Amniotic epithelial cell (primary cell): ENCODE measurements at places on chromosomes 6 and 20.
A peak's percentile ranks its signal among the peaks of the same experiment; 100 is the strongest.

GRCh38 chr6:130752267-130752666 is 74.9 kb upstream of the SMLR1 start:
- peak; percentile 93 for DNase-seq

DNA sequence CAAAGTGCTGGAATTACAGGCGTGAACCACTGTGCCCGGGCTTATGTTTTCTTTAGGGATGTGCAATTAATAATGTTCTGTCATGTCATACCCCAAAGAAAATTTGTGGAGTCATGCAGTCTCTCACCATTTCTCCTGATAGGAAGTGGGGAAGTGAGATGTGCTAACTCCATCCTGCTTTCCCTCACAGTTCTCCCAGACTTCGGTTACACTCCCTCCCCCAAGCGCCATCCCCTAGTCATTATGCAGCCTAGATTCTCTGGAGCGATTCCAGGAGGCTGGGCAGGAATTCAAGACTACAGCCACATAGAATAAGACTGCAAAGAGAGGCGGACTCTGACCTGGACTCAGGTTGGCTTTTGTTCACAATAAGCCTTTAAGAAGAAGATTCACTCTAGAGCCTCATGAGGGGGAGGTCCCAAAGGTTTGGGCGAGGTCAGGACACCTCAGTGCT is 271.4 kb downstream of the ALDH8A1 start:
- peak; percentile 97 for DNase-seq

DNA sequence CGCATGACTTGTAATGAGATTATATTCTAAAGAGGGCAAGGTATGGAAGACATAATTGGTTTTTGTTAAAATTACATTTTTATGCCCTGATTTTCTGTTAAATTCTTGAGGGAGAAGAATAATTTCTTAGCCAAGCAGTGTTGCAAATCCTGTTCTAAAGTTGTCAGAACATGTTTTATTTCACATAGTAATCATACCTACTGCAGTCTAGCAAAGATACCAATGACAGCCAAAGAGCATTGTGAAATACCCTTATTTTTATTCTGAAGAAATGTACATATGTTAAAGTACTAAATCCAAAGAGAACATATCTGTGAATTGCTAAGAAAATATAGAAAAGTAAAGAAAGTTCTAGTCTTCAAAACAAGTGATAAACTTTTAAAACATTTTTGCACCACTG is 39.6 kb upstream of the SMIM8 start:
- DNase-seq = peak; percentile 48

DNA sequence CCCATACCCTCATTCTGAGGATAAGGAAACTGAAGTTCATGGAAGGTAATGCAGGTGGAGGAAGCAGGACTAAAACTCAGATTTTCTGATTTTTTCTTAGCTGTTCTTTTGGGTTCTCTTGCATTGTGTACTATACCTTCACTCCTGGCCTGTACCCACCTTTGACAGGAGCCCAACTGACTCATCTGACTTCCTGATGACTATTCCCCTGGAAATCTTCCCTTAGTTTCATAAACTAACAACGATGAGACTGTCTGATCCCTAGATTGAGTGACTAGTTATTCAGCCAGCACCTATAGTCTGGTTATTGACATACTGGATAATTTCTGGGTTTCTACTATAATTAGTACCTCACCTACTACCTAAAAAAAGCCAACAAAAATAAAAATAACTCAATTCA is 10.1 kb downstream of the CRYBG1 start:
- DNase-seq = no peak

- no peak for DNase-seq
These were observed 30.6 kb downstream of the FASTKD5 start for GRCh38 chr20:3129094-3129493.

GRCh38 chr20:53187392-53188068 is 215.4 kb downstream of the TSHZ2 start:
- DNase-seq = no peak

DNA sequence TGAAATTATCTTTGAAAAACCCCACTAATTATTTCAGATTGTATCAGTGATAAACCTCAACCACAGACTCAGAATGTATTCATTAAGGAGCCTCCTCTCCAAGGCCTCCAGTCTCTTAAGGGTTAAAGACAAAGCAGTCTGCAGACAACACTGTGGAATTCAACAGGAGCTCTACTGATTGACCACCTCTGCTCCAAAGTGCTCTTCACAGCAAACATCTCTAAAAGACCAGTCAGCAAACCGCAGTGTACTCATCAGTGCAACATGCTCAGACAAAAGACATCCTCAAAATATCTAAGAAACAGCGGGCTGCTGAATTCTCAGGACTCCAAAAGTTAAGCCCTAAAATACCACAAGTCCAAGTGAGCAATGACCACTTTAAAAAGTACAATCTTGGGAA is 42.0 kb downstream of the UQCC1 start:
- peak; percentile 98 for DNase-seq

GRCh38 chr20:44231193-44231592 is 15.9 kb upstream of the GDAP1L1 start:
- DNase-seq = no peak

GRCh38 chr6:118981884-118982574 is 47.1 kb upstream of the MCM9 start:
- no peak for DNase-seq

DNA sequence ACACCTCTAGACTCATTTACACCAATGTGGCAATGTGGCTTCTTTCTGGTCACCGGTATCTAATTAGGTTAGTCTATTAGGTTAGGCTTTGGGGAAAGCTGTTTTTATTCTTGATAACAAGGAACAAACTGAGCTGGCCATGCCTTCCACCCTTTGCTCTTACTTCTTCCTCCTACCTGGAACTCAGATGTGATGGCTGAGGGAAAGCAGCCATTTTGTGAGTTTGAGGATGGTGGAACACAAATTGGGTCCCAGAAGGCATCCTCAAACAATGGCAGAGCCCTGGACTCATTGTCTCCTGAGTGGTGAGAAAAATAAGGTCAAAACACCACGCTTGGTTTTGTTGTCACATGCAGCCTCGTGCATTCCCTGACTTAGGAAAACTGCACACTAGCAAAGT is 7.7 kb downstream of the CDH4 start:
- no peak for DNase-seq

- no peak for DNase-seq
These were observed 15.6 kb upstream of the ISM1 start for GRCh38 chr20:13205425-13205824.

DNA sequence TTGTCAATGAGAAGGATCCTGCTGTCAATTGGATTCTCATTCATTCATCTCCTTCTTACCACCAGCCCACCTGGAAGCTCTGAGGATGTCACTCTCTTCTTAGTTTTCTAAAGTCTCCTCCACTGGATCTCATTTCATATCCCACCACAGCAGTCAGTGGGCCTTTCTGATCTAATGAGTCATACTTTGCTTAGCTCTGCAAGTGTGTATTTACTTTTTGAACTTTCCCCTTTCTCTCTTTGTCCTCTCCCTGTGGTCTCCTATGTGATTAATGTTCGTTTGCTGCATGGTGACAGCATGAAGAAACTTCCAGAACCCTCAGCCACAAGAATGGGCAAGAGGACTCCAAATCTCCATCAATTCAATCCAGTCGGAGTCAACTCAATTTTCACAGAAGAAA is 63.6 kb upstream of the SYNDIG1 start:
- no peak for DNase-seq

GRCh38 chr6:48397887-48398286 is 286.9 kb upstream of the PTCHD4 start:
- no peak for DNase-seq

GRCh38 chr6:142893088-142893487 is 51.9 kb downstream of the HIVEP2 start:
- peak; percentile 81 for DNase-seq

- no peak for DNase-seq
These were observed 65.2 kb downstream of the GTF2H5 start for GRCh38 chr6:158233214-158233795.

- no peak for DNase-seq
These were observed 4.2 kb upstream of the FBXO30 start for GRCh38 chr6:145818796-145819195.

DNA sequence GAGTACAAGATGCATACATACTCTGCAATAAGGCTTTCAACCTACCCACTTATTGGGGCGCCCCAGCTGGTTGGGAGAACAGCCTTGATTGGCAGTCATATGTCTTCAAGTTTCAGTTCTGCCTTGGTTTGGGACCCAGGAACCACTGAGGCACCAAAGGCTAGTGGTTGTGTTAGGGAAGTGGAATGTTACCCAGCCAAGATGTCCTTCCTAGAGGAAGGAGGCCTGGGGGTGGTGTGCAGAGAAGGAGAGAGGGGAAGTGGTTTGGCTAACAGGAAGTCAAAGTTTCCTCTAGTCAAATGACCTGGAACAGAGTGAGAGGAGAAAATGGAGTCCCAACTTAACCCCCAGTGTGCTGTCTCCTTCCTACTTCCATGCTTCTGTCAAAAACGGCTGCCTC is 59.4 kb downstream of the CD164 start:
- no peak for DNase-seq

- DNase-seq = no peak
These were observed 62.7 kb upstream of the GLP1R start for GRCh38 chr6:38985839-38986238.

GRCh38 chr6:118667988-118668387 is 16.6 kb upstream of the CEP85L start:
- peak; percentile 40 for DNase-seq

- peak; percentile 66 for DNase-seq
These were observed 90.9 kb downstream of the DTD1 start for GRCh38 chr20:18678549-18679419.

DNA sequence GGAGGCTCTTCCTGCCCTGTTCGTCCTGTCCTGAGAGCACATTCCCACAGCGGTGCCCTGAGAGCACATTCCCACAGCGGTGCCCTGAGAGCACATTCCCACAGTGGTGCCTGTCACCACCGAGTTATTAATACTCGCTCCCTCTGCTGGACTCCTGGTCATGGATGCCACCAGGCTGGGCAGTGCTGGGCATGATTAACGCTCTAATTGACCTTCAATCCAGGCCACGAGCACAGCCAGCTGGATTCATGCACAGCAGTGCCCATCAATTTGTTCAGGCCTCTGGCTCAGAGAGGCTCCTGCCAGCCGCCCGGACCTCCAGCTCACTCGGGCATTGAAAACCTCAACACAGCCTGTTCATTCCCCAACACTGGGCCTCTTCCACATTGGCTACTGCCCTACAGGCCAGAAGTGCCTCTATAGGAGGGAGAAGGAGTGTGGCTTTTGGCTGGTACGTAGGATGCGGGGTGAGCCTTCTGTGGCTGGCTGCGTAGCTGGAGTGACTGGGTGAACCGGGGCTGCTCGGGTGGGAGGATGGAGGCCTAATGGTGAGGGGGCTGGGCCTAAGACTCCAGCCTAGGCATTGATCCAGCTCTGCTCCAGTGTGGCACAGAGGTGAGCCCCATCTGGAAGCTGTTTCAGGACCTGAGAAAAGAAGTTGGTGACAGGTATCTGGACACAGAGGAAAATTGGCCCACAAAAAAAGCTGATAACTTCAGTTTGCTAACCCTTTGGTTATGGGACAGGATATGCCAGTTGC is 9.3 kb downstream of the IP6K3 start:
- DNase-seq = no peak

- no peak for DNase-seq
These were observed 464.3 kb downstream of the EPM2A start for GRCh38 chr6:145271040-145271439.

GRCh38 chr6:122589115-122589514 is 21.1 kb upstream of the PKIB start:
- DNase-seq = no peak

GRCh38 chr6:169341706-169342105 is 88.1 kb upstream of the THBS2 start:
- no peak for DNase-seq

- DNase-seq = no peak
These were observed 18.8 kb downstream of the SYNDIG1 start for GRCh38 chr20:24488064-24488799.

DNA sequence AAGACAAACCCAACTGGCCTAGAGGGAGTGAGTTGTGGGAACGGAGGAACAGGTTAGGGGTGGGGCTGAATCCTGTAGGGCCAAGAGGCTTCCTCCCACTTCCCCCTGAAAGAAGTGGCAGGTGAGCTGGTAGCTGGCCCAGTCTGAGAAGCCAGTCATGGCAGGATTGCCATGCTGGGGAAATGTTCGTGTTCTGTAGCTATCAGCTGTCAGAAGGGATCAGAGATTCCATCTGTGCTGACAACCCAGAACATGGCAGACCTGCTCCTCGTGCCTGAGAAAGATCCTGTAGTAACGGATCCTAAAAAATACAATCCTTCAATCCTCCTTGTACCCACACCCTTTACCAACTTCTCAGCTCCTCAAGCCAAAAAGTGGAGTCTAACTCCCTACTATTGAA is 43.0 kb downstream of the BANF2 start:
- DNase-seq = no peak

- no peak for DNase-seq
These were observed 202.4 kb downstream of the LMBRD1 start for GRCh38 chr6:69594405-69594804.

DNA sequence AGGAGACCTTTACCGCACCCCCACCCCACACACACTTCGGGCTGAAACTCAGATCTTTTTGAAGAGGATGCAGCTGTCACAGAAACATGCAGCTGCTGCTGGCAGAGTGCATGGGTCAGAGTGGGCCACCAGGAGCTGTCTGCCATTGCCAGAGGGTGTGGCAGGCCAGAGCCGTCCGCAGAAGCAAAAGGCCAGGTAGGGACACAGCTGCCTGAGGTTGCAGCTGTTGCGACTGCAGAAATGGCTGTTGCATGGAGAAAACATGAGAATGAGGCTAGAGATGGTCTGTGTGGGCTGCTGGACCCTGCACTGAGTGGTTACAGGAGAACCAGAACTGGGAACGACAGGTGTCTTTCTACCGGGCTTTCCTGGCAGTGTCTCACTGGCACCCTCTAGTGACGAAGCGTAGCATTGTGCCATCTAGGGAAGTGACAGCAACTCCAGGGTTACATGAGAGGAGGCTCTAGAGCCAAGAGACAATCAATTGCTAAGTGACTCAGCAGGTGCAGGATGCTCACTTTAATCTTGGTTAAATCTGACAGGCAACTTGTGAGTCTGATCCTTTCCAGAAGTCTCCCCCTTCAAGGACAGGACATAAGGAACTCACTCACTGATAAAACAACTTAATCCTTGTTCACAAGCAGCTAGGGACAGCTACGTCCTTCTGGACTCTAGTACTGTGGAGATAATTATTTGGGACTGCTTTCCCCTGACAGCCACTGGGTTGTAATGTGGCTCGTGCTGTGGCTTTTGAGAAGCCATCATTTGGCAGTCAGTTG is 29.1 kb upstream of the SERPINB9 start:
- DNase-seq = peak; percentile 60

DNA sequence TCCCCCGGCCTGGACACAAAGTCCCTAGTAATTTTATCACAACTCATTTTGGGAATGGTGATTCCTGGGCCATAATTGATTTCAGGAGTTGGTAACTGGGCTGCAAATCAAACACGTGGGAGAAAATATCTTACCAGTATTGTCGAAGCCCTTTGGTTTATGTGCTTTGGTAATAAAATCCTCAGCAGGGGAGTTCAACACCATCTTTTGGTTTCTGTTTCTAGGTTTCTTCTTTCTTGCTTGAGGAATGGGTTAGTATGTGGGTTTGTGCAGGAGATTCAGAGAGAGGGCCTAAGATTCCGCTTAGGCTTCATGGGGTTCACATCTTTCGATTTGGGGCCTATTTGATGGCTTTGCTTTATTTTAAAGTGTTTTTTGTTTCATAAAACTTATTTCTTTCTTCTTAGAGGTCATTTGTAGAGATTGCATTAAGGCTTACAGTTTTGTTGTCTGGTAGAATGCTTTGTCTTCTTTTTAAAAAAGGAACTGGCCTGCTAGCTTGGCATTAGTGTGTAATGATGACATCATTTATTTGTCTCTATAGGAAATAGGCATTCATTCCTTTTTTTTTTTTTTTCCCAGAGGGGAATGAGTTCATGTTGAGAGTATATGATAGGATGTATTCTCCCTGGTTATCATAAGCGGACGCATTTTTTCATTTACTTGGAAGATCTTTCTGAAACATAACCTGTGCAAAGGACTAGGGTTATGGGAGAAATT is 45.8 kb downstream of the CYP24A1 start:
- DNase-seq = no peak
